NCI-H1105 treated with DMSO at 0.1 percent for 48 hours (cell line): ENCODE measurements at places on chromosomes 16 and 17.

DNA sequence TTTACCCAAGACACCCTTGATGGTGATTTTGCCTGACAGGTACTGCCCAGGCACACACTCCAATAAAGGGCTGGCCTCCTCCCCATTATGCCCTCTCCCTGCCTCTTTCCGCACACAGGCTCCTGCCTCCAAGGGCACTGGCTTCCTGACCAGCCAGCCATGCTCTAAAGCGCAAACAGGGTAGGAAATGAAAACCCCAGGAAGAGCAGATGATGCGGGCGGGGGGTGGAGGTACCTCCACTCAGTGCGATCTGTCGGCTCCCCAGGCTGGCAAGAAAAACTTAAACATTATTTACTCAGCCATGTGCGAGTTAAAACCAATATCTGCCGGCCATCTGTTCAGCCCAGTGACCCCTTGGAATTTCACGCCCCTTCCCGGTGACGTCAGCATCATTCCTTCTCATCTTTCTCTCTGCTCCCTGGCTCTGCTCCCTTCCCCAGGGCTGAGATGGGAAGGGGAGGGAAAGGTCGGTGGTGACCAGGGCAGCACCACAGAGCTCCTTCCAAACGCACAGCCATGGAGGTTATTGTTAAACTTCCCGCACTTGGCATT is 262.5 kb downstream of the CBLN1 start:
- DNase-seq: no peak

DNA sequence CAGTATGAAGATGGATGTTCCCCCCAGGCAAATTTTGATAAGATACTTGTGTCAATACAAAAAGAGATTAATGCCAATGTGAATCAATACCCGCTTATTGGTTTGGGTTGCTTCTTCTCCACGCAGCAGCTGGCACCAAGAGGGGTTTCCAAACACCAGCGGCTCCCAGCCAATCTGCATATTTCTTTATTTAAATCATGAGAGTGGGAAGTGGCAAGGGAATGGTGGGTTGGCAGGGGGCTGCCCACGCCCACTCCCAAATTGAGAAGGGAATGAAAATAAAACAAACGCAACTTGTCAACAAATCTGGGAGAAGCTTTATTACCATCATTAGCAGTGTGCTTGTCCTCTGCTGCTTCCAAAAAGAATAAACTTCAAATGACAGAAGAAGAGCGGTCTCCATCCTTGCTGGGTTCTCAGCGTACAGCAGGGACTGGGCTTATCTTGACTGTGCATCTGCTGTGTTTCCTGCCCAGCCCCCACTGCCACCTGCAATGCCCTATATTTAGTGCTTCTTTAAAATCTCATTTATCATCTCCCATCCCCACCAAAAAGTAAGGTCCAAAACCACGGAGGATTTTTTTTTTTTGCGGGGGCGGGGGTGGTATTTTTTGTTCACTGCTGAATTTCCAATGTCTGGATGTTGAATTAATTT is 34.9 kb upstream of the C16orf78 start:
- no peak for DNase-seq

DNA sequence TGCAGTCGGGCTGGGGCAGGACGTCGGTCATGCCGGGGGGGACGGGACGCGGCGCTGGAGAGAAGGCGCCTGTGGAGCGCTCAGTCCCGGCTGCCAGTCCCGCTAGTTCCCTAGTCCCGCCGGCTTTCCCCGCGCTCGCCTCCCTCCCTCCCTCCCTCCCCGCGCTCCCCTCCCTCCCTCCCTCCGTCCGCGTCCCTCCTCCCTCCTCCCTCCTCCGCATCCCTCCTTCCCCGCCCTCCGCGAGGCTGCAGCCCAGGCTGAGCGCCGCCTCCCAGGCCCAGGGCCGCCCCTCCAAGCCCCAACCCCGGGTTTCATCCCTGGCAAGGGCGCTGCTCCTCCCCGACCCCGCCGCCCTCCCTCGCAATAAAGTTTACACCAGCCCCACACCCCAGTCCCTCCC is 34.8 kb downstream of the TIMM22 start:
- DNase-seq: no peak

- no peak for DNase-seq
Observed at GRCh38 chr17:81116704-81117103, 48.6 kb upstream of the PVALEF start.

DNA sequence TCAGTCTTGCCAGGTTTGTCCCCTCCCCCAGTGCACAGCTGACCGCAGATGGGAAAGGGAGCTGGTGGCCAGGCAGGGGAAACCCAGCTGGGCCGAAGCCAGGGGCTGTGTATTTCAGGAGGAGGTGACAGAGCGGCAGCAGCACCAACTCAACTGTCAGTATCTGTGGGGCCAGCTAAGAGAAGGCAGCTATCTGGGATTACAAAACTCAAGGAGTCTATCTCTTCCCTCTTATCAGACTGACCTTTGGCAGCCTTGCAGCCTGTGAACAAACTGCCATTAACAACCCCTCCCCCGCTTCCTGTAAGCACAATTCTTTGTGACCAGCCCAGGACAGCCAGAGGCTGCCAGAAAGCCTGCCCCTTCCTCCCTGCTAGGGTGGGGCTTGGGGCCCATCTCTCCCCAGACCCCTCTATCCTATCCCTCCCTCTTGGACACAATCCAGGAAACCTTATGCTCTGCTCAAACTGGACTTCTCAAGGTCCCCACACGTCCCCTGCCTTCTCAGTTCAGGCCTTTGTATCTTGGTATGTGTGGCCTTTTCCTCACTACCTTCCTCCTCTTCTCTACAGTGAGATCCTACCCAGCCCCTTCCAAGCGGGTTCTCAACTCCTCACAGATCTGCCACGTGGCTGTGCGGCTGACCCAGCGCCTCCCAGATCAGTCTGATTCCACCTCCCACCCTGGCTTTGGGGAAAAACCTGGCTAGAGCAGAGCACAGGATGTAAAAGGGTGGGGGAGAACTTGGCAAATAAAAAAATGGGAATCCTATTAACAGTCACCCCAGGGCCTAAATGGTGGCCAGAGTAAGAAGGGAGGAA is 10.5 kb downstream of the ST3GAL2 start:
- no peak for DNase-seq

DNA sequence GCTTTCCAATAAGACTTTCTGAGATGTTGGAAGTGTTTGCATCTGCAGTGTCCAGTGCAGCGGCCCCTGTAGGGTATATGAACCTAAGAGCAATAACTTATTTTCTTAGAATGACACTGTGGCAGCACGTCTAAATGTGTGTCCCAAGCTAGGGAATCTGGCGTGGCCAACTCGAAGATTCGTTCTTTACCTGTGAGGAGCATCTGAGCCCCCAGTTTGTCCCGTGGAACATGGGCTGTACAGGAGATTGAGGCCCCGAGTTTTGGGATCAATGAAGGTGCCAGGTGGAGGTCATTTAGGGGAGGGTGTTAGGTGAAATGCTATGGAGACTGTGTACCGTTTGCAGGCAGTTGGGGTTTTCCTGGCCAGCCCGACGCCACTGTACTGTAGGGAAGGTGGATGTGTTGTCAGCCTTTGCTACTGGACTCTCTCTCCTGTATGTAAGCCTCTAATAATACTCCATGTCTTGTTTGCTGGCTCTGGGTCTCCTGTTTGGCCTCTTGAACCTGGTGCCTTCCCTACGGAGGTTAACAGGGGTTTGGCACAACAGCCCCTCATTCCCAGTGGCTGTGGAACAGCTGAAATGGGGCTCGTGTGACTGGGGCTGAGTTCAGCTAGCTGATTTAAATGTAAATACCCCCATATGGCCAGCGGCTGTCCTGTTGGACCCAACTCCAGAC is 45.5 kb upstream of the SDK2 start:
- DNase-seq: no peak

DNA sequence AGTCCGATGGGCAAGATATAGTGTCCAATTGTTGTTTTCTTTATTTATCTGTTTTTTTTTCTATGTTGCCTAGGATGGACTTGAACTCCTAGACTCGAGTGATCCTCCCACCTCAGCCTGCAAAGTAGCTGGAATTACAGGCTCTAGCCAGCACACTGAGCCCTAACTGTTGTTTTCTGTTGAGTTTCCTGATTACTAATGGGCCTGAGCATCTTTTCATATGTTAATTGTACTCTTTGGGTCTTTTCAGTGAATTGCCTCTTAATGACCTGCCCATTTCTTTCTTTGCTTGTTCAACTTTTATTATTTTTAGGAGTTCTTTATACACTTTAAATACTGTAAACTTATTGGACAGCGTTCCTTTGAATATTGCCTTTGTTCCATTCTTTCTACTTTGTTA is 213.0 kb downstream of the HS3ST3B1 start:
- no peak for DNase-seq

DNA sequence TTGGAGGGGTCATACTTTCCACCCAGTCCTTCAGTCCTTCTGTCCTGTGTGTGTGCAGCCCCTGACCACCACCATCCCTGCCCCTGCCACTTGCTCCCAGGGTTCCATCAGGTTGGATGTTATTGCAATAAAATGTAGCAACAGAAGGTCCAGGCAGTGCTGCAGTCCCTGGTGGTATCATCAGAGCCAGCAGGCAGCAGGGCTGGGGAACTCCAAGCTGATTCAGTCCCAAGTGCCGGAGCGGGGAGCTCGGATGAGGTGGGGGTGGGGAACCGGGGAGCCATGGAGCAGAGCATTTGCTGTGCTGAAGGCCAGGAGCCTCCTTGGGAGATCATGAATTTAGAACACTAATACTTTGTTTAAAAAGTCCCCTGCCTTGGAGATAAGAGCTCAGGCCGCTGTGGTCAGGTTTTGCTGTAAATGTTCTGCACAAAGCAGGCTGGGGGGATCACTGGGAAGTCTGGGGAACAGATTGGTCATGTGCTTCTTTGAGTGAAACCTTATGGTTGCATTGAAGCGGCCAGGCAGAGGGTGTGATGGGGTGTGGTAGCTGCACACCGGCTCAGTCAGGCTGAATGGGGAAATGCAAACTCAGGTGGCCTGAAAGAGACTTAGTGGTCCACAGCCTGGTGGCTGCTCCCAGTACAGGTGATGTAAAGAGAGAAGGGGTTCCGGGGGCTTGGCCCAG is 225.9 kb downstream of the SEC14L1 start:
- no peak for DNase-seq

DNA sequence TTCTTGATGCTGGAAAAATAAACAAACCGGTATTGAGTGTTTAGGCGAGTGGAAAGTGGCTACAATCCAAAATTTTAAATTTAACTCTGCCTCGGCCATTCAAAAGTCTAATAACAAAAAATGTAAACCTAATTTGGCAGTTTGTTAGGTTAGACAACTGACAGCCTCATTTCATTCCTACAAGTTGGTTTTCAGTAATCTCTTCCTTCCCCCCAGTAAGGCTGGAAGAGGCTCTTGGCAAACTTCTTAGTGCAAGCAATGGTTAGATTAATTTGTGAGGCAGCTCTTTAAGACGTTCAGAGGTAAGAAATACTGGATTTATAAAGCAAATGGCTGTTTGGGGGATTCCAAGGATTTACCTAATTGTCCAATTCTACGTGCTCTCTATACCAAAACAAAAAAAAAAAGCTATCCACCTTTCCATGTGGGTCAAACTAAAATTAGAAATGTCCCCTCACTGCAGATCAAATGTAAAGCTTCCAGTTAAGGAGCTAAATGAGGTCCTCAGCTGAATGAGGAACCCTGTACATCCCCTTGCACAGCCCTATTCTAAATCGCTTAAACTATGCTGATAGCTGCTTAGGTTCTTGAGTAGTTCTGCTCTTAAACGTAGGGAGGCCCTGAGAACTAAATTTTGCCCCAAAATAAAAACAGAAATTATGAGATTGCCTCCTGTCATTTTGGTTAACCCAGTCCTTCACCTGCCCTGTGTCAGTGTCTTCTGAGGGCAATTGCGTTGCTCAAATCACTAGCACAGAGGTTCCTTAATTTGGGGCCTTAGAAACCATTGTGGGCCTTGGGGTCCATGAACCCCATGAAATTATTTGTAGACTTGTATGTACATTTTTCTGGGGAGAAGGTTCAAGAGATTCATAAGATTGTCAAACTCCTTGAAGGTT is 2.9 kb downstream of the HEXIM1 start:
- peak; percentile 13 for DNase-seq

- no peak for DNase-seq
Observed at GRCh38 chr17:45131616-45132319, 547 bp downstream of the PLCD3 start.

DNA sequence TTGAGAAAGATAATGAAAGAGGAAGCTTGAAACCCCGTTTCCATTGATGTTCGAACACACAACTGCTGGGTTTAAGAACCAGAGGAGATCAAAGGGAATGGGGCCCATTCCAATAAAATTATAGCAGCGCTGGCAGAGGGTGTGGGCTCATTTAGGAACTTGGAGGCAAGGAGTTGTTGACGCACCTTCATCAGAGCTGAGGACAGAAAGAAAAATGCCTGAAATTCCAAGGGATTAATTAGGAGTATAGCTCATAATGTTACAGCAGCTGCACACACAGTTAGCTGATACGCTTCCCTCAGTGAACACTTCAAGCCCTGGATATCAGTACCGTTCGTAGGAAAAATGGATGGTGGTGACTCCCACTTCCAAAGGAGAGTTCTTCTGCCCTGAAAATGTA is 127.2 kb downstream of the AXIN2 start:
- no peak for DNase-seq

- DNase-seq: no peak
Observed at GRCh38 chr17:27975146-27976011, 67.1 kb upstream of the NLK start.

- DNase-seq: no peak
Observed at GRCh38 chr17:72122765-72123529, 2.1 kb downstream of the SOX9 start.

- no peak for DNase-seq
Observed at GRCh38 chr16:178668-179015, 1.6 kb upstream of the HBQ1 start.

GRCh38 chr17:11638700-11639265 is 40.5 kb downstream of the DNAH9 start:
- no peak for DNase-seq
